IPS DF 6.9 (cell line): ENCODE measurements at places on chromosomes 4 and X.
A peak's percentile ranks its signal among the peaks of the same experiment; 100 is the strongest.

- no peak for DNase-seq
Observed at GRCh38 chr4:108700081-108700757, 49.8 kb downstream of the OSTC start.

DNA sequence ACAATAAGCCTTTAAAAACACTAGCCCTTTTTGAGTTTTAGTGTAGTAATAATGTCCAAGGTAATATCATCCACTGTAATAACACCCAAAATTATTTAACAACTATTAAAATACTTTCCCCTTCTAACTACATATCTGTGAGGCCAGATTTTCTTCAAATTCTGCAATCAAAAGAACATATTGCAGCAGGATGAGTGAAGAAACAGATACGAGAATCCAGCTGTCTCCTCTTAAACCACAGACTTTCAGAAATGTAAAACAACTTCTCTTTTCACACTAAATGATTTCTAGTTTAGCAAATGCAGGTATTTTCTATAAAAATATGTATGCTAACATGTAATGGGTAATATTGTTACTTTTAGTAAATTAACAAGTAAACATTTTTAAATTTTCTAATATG is 148.9 kb downstream of the PRDM5 start:
- DNase-seq, result no peak

DNA sequence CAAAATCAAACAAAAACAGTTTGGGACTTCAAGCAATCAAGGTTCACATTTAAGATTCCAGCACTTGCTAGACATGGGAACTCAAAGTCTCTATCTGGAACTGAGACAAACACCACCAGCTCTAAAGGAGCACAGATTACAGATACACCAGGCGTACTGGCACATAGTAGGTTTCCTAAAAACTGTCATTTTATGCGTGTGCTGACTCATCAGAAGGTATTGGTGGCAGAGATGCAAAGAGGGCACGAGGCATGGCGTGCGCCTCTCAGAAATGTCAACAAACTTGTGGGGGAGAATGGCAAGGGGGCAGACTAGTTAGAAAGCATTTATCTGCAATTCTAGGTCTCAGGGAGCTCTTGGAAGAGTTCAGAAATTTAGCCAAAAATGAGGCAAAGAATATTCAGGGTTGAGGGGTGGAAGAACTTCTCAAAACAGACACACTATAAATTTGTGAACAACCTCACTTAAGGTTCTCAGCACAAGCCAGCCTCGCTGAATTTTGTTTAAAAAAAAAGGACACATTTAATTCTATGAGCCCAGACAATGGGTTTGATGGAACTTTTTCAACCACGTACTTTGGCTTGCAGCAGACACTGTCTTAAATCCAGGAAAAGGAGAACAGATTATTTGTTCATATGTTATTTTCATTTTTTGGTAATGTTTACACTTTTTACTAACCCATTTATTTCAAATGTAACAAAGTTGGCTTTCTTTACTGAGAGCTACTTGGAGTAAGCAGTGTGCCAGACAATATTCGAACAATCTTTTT is 100.0 kb downstream of the SHISA3 start:
- no peak for DNase-seq

DNA sequence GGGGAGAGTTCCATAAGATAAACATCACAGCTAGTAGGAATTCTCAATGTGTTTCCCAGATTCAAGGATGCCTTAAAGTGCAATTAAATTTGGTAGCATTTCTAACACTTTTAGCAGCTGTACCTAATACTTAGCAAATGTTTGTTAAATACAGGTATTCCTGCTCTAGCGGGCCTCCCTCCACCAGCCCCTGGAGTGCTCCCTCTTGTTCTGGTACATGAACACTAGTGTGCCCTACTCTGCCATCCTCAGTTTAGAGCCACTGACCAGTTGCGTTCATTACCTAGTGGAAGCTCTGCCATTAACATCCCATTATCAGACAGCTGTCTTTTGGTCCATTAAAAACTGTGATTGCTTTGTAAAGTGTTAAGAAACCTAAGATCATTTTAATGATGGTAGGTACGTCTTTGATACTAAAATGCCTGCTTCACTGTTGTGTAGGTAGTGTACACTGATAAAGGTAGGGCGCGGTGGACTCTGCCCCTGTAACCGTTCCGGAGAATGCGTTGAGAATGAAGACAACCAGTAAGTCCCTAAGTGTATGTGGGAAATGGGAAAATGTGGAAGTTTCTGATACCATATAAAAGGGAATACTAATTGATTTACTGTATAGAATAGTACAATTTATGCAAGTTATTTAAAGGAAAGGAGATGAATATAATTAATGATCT is 21.7 kb downstream of the KIAA0232 start:
- DNase-seq, result no peak

- DNase-seq, result no peak
Observed at GRCh38 chr4:87365348-87365747, 25.6 kb downstream of the HSD17B11 start.

- DNase-seq, result no peak
Observed at GRCh38 chr4:84324303-84325245, 174.5 kb downstream of the NKX6-1 start.

- DNase-seq, result no peak
Observed at GRCh38 chr4:34486461-34487363, 1757.6 kb downstream of the ARAP2 start.

- no peak for DNase-seq
Observed at GRCh38 chr4:31125496-31125895, 405.3 kb downstream of the PCDH7 start.

DNA sequence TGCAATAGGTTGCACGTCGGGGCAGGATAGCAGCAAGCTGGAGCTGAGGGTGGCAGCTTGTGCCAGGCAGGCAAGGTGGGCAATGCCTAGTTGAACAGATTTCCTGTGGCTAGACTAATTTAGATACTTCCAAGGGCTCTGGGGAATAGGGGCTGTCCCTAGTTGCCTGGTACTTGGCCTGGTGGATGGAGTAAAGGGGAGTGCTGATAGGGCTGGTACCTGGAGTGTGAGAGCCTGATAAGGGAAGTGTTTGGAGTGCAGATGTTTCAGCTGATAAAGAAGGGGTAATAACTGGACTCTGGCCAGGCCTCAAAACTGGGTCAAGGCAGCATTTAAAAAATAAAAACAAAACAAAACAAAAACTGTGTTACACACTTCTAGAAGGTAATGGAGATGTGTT is 665.5 kb downstream of the CCSER1 start:
- DNase-seq, result no peak

- DNase-seq, result peak; percentile 29
Observed at GRCh38 chr4:180028682-180029081, 2214.5 kb upstream of the TENM3 start.

DNA sequence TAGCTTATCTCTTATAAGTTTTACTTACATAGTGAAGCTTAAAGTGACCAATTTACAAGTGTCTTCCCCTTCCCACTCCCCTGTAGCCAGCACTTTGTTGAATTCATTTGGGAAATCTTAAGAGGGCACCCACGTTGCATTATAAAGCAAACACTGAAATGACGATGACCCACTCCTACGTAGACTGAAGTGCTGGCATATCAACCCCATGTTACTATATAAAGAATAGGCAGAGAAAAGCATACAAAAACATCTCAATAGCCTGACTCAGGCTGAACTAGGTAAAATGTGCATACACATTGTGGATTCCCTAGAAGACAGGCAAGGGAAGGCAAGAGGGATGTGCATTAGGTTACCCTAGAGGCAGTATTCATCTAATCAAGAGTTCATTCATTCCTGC is 313.4 kb downstream of the TENM3 start:
- no peak for DNase-seq

GRCh38 chr4:78661921-78662521 is 110.5 kb downstream of the ANXA3 start:
- DNase-seq, result no peak

- DNase-seq, result no peak
Observed at GRCh38 chr4:118994030-118994429, 105.4 kb downstream of the SYNPO2 start.
